ENCODE measurements at places on chromosomes 12 and 14.
A peak's percentile ranks its signal among the peaks of the same experiment; 100 is the strongest.

- DNase-seq, result no peak
Measured at GRCh38 chr12:128388461-128389000, 121.6 kb downstream of the TMEM132C start.

DNA sequence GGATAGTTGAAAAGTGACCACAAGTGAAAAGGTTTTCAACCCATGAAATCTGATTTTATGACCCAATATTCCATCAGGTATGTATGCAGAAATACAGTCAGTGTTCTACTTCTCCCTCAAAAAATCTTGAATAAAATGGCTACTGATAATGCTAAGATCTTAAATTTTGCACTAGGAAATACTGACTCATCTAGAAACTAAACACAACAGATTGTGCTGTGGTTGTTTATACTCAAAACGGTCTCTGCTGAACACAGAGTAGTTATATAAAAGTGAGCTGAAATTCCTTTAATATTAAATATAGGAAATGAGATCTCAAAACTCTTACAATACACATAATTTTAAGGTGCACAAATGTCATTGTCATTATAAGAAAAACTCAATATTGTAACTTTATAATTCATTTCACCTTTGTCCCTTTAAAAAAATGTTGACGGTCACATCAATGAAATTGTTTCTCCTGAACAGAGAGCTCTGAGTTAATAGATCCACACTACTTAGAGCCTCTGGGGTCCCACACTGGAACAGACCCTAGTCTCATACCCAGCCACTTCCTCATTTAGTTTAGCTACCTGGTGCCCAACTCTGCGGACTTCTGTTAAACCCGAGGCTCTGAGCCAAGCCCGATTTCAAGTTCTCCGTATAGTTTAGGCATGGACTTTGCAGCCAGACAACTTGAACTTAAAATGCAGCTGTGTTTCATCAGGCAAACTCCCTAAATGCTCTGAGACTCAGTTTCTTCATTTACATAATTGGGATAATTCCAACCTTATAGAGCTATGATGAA, 9.3 kb downstream of the COCH start:
- DNase-seq, result no peak

DNA sequence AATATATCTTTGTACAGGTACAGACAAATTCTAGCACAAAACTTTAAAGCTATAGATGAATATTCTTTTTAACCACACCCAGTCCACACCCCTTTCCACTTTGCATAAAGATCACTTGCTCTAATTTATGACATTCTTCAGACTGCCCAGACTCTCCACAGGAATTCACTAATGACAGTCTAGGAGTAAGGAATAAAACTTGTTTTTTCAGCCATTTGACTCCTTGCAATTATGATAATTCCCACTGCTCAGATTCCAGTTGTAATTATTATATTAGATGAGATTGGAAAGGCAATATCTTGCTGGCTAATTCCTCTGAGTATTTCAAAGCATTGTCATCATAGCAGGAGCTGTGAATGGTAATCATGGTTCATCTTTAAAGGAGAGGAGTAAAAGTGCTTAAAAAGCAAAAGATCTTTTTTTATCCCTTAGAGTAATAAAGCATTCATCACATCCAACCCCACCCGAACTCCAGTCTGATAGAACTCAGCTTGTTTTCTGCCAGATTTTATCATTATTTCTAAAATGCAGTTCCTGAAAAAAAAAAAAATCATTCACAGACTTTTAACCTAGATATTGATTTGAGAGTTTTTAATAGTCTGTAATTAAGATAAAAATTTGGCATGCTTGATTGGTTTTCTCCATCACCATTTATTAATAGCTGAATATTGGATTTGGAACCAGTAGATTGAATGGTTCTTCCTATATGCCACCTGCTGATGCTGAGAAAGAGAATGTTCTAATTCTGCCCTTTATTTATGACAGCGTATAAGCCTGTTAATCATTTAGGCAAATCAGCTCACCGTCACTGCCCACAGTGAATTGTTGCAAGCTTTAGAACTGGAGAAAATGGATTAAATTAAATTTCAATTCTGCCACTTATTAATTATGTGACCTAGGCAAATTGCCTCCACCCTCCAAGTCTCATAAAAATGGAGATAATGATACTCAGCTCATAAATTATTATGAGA, 93.9 kb upstream of the RASSF8 start:
- DNase-seq, result no peak

- no peak for DNase-seq
Measured at GRCh38 chr12:52828591-52829021, 5.5 kb downstream of the KRT79 start.

DNA sequence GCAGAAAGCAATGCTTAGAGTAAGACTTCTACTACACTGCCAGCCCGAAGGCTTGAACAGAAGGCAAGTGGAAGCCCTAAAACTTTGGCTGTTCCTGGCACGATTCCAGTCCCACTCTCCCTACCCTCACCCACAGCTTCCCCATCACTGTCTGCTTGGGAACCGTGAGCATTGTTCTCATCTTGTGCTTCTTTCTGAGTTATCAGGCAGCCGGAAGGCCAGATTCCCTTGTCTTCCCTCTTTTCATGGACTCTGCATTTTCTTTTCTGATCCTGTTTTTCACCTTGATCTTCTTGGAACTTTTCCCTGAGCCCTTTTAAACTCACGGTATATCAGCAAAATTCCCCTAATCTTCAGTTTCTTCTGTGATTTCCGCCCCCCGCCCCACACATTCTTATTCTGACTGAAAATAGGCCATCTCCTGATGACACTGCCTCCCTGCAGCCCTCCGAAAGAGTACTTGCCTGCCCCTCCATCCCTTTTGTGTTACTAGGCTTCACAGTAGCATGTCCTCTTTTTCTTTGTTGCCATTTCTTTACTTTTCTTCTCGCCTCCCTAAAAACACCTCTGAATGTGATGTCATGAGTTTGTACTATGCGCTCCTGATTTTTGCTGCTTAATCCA, 29.9 kb downstream of the RCOR1 start:
- peak; percentile 11 for DNase-seq

DNA sequence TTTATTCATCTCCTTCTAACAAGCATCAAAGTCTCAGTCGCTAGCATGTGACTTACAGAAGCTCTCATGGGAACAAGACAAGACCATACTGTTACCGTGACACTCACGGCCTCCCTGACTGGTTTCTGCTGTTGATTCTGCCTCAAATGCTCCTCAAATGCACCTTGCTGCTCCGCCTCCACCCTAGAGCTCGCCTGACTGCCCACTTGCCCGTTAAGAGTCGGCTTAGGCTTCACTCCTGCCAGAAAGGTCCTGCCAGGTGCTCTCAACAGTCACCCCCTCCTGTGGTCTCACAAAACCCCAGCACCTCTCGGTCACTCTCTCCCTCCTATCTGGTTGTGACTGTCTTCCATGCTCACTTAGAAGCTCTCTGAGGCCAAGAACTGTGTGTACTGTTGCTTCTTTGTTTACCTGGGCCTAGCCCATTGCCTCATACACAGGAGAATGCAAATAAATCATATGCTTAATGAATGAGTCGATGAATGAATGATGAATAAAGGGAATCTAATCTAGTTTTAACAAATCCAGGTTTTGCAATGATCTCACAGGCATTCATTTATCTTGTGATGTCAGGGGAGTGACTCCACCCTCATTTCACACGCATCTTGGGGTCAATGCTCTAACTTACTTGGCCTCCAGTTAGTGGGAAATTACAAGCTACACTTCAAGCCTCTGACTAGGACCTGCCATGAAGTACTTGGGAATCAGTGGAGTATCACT, 41.3 kb downstream of the SSH1 start:
- DNase-seq, result no peak

- no peak for DNase-seq
Measured at GRCh38 chr12:2582631-2583030, 212.1 kb upstream of the FKBP4 start.

DNA sequence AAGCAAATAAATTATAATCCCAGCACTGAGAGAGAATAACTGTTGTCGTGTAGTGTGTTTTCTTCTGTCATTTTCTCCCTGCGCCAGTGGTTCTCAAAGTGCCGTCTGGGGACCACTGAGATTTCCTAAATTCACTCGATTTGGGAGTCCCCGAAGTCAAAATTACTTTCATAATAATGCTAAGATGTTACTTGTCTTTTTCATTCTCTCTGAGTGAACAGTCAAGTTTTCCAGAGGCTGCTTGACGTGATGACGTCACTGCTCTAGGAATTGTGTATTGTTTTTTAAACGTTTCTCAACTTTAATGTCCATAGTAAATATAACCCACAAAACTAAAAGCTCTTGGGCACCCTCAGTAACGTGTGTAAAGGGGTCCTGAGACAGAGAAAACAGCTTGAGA, 796 bp upstream of the POP5 start:
- DNase-seq, result no peak

DNA sequence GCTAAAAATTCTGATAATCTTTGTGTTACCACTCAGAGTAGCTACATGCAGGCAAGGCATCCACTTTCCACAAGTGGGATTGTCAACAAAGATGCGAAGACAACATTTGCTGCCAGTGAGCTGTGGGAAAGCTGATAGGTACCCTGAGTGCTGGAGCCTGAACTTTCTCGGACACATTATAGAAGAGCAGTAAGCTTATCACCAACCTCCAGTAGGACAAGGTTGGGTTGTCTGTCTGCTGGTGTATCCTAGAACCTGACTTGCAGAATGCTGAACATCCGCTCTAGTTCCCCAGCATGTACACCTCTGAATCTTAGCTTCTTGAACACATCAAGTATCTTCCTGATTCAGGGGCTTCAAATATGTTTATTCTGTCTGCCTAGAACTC, 103.8 kb upstream of the PPM1H start:
- DNase-seq, result no peak

DNA sequence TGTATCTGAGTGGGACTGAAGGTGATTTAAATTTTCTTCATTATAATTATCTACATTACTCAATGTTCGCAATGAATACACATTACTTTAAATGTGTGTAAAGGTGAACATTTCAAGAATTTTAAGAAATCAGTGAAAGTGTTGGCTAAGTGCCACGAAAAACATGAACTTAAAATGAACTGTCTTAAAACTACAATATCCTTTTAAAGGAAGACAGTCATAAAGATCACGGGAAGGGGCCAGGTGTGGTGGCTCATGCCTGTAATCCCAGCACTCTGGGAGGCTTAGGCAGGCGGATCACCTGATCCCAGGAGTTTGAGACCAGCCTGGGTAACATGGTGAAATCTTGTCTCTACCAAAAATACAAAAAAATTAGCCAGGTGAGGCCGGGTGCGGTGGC, 11.2 kb downstream of the MOK start:
- DNase-seq, result no peak

- no peak for DNase-seq
Measured at GRCh38 chr12:4802841-4803240, 82.6 kb downstream of the GALNT8 start.

DNA sequence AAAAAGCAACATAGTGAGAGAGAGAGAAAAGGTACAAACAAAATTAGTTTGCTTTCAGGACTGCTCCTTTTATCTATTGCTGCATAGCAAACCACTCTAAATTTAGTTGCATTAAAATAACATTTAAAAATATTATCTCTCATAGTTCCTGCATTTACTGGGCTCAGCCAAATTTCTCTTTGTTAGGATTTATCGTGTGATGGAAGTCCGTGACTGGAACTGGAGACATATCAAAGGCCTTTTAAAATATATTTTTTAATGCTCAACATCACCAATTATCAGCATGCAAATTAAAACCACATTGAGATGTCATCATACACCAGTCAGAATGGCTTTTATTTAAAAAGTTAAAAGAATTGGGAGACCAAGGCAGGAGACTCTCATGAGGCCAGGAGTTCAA, 107.6 kb upstream of the SYT1 start:
- no peak for DNase-seq

DNA sequence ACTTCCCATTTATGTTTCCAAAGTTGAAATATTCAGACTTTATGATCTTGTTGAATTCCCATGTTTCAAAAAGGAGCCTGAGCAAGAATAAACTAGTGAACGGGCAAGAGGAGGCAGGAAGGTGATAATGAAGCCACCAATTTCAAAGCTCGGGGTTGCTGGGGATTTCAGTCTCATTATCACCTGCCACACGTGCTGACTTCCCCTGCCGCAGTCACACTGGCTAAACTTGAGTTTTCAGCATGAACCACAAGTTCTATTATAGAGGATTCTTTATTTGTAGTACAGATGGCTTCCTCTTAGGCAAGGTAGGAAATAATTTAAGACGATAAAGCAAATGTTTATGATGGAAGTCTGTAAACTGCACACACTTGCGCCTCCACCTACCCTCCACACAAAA, 18.1 kb upstream of the DIABLO start:
- no peak for DNase-seq

DNA sequence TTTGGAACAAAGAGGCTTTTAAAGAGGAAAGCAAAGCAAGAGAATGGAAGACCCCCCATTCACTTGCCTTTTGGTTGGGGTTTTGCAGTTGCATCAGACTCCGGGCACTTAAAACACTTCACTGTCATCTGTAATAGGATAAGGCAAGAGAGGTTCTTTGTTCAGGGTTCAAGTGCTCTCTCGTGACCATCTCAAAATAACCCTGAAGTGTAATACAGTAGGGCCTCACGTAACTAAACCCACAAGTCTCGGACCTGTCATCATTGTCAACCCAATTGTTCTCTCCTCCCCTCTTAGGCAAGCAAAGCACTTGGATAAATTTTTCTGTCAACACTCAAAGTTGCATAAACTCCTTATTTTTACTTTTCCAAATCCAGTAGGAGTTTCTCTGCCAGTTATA, 26.9 kb upstream of the MYBPC1 start:
- DNase-seq, result no peak

DNA sequence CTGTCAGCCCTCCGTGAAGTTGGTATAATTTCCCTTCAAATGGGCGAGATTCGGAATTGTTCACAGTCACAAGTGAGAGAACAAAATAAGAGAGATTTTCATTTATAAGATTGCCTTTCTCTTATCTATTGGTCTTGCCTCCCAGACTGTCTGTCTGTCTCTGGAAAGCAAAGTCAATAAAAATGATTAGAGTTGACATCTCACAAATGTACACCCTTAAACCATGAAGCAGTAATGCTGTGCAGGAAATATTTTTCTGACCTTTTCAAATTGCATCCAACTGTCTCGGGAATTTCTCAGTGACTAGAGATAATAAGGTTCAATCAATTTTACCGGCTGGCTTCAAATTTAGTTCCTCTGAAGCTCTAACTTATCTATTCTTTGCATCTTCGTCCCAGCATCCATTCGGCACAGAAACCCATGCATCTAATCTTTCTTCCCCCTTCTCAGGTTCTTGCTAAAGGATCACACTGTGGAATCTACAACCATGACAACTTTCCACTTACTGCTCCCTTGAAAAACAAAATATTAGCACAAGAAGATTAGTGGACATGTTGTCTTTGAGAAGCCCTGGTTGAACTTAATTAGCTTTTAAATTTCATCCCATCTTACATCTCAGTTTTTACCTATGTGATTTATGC, 93.1 kb downstream of the RMST start:
- DNase-seq, result no peak

- DNase-seq, result no peak
Measured at GRCh38 chr12:110647631-110648040, 33.7 kb downstream of the TCTN1 start.

GRCh38 chr12:54175200-54175963, 13.4 kb downstream of the SMUG1 start:
- no peak for DNase-seq

Data from retina (tissue), 1 donor.